Cerebellum (tissue), 4 donors: ENCODE measurements at places on chromosomes 1 and 21. TPM values are rescaled to one million over a fixed set of nuclear protein-coding genes. Genes with fewer than 3 reads are reported as not detected.
A peak's percentile ranks its signal among the peaks of the same experiment; 100 is the strongest.

- no peak for DNase-seq
Measured at GRCh38 chr1:114330451-114330983, 176.8 kb upstream of the SYT6 start.

DNA sequence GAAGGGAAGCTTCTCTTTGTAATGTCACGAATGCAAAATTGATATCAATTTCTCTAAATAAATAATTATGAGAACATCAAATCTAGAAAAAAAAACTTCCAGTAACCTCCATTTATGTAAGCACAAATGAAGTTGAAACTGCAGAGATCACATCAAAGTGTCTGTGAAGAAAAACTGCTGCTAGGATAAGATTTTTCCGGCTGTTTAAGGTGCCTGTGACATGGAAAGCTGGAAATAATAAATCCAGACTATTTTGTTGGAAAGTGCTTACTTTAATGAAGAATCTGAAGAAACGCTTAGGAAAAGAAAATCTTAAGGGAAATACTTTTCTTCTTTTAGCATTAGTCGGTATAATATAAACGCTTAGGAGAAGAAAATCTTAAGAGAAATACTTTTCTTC lies 57.0 kb downstream of the CHRM3 start:
- DNase-seq: no peak

DNA sequence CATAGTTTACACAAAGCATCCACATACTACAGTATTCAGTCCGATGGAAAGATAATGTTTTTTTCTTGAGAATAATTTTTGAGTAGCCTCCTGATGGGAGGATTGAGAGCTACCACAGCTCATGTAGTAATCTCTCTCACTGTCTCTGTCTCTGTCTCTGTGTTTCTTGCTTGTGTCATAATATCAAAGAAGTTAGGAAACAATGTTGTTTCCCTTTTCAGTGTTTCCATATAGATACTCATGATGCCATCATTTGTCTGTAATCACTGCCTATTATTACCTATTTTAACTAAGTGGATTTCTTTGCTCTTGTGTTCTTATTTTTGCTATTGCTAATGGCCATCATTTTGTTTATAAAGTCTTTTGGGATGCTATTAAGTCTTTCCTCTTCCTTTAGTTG lies 367.7 kb downstream of the NEGR1 start:
- DNase-seq: no peak

The TNN gene
- 2.5 TPM for total RNA-seq

The LENEP gene
- 1.5 TPM for total RNA-seq

DNA sequence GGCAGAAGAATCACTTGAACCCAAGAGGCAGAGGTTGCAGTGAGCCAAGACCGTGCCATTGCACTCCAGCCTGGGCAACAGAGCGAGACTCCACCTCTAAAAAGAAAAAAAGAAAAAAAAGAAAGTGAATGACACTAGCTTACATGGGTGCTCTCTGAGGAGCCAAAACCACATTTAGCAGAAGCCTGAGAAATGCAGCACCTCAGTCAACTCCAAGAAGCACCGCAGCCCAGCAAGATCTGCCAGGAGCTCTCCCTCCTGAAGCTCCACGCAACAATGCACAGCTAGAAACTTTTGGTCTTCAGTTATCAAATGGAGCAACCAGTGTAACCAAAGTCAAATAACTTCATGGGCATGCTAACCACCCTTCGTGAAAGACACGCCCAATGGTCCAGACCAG lies 229.1 kb downstream of the SETD4 start:
- no peak for DNase-seq

The CNIH3 gene
- total RNA-seq: 9.9 TPM

The RAB42 gene
- total RNA-seq: 3.0 TPM

DNA sequence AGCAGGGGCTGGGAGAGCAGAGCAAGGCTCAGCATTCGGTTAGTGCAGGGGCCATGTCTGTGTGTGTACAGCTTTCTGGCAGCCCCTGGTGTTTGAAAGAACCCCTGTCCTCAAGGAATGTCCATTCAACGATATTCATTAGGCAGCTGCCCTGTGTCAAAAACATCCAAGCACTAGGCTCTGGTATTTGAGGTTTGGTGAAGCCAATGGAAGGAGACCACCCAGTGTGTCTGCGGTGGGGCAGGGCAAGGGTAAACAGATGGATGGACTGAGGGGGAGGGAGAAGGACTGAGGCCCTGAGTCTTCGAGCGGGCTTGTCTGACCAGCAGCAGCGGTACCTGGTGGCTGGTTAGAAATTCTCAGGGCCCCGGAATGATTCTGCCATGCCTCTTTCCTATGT lies 155.6 kb upstream of the KLHDC7A start:
- DNase-seq: peak; percentile 27

- DNase-seq: no peak
Measured at GRCh38 chr1:83942914-83943313, 56.0 kb downstream of the TTLL7 start.

DNA sequence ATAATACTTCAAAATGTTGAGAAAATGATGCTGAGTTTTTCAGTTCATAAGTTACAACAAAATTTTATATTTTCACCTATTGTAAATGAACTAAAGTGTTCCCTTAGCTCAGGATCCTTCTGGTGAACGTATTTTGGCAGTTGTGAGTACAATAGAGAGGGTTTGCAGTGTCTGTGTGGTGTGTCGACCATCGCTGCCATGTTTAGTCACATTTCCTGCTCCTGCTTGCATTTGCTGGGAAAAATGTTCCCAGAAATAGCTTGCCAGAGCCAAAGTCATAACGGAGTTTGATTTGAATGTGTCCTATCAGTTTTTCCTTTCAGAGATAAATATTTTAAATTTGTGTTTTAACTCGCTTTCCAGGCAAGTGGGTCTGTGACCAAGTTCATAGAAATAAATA lies 117.1 kb upstream of the COL6A1 start:
- no peak for DNase-seq

DNA sequence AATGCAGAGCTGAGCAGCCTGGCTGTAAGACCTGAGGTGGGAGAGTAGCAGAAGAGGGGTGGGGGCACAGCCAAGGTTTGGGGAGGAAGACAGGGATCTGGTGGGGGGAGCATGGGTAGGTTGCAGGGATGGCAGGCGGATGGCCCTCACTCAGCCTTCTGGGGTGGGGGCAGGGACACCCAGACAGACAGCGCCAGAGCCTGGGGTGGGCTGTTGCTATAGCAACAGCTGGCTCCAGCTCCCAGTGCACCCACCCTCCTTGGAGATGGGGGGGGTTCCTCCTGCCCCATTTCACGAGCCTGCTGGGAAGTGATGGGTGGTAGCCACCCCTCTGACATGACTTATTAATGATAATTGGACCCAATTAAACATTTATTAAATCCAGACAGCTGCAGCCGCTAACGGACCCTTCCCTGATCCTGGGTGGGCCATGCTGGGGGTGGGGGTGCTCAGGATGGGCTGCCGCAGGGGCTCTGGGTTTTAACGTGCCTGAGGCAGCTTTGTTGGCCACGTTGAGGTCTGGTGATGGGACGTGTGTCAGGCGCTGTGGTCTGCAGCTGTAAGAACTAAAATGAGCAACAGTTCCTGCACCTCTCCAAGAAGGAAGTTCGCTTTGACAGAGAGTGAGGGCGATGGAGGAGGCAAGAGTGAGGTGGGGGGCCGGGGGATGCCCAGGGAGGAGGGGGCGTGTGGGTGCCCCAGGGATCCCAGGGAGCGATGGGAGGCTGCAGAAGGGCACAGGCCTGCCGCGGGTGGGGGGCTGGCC lies 19.4 kb downstream of the AGRN start:
- DNase-seq: no peak

DNA sequence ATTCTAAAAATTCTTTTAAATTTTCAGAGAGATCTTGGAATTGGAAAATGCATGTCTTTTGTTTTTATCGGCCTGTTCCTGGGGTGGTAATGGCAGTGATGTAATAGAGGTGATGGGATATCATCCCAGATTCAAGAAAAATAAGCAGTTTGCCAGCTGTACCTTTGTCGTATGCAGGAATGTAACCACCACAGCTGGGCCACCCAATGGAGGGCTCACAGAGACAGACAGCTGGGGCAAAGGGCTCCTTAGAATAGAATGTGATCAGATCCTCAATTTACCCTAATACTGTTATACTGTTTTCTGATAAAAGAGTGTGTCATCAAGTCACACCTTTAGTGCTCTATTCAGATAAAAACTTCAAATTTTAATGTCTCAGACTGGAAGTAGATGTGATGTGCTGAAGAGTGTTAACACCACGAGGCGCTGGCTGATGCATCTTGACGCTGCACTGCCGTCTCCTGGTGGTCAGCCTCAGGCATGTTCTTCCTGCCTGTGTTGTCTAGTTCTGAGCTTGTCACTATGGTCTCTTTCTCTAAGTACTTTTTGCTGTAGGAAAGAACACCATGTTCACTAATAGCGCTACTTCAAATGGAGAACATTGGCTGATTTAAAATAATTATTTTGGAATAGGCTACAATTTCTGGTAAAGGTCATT lies 78.8 kb downstream of the C1orf21 start:
- no peak for DNase-seq

The OR2M3 gene
- 0.27 TPM for total RNA-seq

GRCh38 chr1:7471836-7472235 lies 299.3 kb upstream of the VAMP3 start:
- no peak for DNase-seq

The C1orf56 gene
- 2.9 TPM for total RNA-seq

DNA sequence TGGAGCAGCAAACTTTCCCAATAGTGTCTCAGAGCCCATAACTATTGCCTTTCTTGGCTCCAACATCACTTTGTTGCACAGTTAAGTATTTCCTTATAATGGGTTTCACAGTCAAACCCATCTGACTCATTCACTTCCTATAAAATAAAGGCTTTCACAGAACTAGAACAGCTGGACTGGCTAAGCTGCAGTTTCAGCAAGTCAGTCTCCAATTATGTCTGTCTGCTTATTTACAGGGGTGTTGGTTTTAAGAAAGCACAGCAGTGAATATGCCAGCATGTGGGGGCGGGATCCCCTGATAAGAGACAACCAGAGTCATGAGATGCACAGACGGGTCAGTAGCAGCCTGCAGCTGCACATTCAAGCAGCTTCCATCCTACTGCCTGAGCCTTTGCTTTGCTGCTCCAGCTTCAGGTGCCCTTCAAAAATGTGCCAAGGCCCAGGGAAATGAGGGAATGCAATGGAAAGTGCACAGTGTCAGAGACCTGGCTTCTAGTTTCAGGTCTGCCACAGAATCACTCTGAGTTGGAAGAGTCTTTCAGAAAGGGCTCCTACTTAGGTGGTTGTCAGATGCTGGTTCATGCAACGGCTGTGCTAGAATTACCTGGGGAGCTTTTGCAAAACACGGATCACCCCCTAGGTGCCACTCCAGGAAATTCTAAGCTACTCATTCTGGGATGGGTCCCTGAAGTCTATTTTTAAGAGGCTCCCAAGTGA lies 24.8 kb downstream of the RNF19B start:
- no peak for DNase-seq

DNA sequence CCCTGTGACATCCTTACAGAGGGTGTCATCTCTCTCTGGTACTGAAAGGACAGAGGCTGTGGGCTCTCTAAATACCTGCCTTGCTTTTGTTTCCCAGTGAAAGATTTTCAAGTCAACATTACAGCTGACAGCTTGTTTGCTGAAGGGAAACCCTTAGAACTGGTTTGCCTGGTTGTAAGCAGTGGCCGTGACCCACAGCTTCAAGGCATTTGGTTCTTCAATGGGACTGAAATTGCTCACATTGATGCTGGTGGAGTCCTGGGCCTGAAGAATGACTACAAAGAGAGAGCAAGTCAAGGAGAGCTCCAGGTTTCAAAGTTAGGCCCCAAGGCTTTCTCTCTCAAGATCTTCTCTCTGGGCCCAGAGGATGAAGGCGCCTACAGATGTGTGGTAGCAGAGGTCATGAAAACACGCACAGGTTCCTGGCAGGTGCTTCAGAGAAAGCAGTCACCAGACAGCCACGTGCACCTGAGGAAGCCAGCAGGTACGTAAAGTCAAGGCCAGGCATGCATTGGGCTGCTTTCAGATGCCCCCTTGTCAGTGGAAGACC lies 11.8 kb downstream of the CD101 start:
- no peak for DNase-seq

GRCh38 chr1:189323091-189323490 lies 1154.6 kb downstream of the BRINP3 start:
- no peak for DNase-seq

DNA sequence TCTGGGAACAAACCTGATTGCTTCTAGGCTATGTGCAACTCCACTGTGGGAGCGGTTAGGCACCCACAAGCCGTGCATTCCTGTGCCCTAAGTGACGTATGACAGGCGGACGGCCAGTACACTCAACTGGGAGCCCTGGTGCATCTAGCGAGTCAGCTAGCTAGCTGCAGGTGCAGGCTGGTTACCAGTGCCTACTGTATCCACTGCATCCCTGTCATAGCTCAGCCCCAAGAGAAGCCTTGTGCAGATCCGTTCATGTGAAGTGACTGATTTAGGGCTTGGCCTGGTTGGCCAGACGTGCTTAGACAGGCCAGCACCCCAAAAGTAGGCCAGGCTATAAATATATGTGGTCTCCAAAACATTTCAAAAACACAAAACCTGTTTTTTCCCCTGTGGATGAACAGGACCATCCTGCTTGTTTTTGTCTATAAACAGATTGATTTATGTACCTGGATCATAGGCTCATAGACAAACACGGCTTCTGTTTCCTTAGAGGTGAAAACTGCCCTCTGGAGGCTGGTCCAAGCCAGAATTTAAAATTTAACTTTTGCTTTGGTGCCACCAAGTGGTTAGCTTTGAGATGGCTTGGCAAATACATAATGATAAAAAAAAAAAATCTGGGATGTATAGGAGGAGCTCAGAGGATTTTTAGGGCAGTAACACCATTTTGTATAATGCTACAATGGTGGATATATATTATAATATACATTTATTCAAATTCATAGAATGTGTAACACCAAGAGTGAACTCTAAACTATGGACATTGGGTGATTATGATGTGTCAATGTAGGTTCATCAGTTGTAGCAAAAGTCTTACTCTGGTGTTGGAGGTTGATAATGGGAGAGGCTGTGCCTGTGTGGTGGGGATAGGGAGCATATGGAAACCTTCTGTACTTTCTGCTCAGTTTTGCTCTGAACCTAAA lies 68.5 kb downstream of the GIPC2 start:
- peak; percentile 45 for DNase-seq

DNA sequence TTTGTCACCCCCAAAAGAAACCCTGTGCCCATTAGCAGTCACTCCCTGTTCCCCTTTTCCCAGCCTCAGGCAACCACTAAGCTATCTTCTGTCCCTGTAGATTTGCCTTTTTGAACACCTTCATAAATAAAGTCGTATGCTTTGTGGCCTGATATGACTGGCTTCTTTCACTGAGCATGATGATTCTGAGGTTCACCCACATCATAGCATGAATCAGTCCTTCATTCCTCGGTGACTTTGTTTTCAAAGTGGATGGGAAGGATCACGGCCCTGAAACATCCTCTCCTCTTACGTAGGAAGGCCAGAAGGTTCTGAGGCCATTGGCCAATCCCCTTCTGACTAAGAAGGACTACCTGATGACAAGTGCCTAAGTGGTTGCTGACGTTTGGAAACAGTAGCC lies 39.1 kb downstream of the NIPAL3 start:
- DNase-seq: no peak

The RGS4 gene
- 9.5 TPM for total RNA-seq

The HSPA6 gene
- total RNA-seq: 0.27 TPM
